ENCODE measurements at places on chromosomes 12 and 14.

GRCh38 chr12:131333621-131334440 is 377.1 kb upstream of the SFSWAP start:
- DNase-seq, result no peak

- no peak for DNase-seq
Measured at GRCh38 chr14:20294636-20295035, 11.1 kb downstream of the TTC5 start.

- DNase-seq, result peak; percentile 67
Measured at GRCh38 chr14:32453857-32454810, 125.0 kb downstream of the AKAP6 start.

GRCh38 chr12:38850461-38850860 is 54.9 kb downstream of the CPNE8 start:
- DNase-seq, result peak; percentile 15

DNA sequence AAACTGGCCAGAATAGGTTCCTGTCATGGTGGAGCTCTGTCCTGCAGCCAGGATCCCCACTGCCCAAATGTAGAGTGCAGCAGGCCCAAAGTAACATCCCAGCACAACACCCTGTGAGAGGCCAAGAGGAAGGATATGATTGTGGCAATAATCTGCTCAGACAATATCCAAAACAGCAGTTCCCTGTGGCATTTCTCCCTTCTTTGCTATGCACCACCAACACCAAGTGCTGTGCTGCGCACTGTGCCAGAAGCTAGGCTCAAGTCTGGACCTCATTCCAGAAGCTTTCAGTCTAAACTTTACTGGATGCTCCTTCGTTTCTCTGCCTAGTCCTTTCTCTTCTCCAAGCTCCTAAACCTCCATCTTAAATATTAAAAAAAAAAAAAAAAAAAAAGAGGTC is 33.4 kb downstream of the SLC11A2 start:
- no peak for DNase-seq

DNA sequence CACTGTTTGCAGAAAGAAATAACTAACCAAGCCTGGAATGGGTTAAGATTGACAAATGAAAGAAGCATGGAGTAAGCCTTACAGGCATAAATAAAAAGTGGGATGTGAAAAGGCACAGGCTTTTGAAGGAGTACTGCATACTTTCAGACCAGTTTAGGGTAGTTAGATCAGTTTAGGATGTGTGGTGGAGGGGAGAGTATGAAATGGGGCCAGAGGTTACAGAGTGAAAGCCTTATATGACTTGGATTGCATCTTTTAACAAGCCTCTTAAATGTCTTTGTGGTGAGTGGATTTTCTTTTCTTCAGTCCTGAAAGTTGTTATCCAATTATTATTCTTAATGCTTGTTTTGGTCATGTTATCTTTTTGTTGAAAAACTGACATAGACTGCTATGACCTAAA is 52.2 kb upstream of the TRHDE start:
- no peak for DNase-seq

DNA sequence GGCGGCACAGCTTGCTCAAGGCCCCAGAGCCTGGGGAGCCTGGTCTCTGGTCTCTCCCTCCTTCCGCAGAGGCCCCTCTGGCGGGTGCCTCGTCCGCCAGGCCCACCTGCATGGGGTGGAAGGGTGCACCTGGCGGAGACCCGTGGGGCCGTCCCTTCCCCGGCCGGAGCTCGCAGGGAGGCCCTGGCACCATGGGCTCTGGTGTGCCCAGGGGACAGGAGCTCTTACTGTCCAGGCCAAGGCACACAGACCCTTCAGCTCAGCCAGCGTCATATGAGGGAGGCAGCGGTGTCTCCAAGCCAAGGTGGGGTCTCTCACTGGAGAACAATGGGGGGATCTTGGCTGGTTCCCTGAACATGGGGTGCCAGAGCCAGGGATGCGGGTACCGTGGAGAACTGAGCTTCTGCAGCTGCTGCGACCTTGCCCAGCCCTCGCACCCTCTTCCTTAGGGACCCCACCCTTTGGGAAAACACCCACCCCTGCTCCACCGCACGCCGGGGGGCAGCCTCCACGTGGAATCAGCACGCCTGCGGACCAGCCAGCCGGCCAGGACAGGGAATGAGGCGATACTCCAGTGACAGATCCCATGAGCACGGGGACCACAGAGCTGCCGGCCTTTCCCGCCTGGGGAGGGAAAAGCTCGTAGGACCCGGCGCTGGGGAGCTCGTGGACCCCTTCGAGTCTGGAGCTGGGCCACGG is 25.7 kb upstream of the GALNT9 start:
- no peak for DNase-seq

GRCh38 chr12:68267892-68268396 is 14.5 kb upstream of the IL22 start:
- DNase-seq, result peak; percentile 77

GRCh38 chr12:65566751-65567150 is 257.5 kb upstream of the HMGA2 start:
- DNase-seq, result no peak

GRCh38 chr12:1847411-1847810 is 27.0 kb downstream of the LRTM2 start:
- DNase-seq, result no peak

DNA sequence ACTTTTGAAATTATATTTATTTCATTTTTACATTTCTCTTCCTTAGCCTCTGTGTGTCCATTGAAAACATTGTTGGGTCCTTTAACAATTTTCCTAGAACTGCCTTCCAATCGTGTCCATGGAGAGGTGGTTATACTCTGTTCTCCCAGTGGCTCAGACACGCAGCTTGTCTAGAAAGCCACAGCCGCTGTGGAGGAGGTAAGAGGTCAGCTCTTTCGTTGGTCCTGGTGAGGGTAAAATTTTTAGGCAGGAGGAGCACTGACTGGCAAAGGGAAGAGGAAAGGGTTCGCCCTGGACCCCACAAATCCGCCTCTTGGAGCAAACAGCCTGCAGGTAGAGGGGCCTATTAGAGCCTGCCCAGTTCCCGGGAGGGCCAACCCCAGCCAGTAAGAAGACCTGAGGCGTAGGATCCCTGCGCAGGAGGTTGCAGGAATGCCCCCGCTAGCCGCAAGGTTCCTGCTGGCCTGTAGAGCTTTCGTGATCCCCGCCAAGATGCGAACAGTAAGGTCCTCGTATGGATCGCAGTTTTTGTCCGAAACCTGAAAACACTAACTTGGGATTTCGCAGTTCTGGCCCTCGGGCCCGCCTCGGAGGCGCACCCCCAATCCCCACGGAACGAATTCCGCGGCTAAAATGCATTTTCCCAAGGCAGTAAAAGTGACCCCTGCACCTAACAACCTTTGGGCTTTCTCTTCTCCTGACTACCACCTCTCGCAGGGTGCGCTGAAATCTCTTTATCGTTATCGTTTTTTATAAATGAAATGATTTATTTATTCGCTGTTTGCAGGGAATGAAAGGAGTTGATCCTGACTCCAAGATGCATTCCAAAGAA is 7.5 kb upstream of the PAX9 start:
- no peak for DNase-seq

DNA sequence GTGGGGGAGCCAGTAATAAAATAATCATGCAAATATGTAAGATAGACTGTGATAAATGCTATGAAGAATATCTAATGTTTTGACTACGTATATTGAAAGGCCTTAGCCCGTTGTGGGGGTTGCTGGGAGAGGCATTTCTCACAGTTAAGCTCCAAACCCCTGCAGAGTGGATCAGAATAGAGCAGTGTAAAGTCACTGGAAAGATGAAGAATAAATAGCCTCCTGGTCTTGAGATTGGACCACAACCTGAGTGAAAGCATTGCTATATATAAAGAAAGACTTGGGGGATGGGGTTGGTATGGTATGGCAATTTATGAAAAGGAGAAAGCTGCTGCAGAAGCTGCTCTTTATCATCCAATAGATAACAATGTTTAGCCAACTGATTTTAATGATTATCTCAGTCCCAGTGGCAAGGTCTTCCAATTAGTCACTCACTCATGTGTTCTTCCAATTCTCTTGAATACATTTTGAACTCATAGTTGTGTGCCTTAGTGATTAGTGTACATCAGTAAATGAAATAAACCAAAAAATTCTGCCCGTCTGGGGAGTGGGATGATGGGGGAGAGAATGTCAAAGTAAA is 10.2 kb downstream of the PLEKHA5 start:
- DNase-seq, result no peak

GRCh38 chr14:52840877-52841276 is 49.5 kb upstream of the GNPNAT1 start:
- no peak for DNase-seq
